Sigmoid colon (tissue), 7 donors: ENCODE measurements at places on chromosomes 3 and 15. TPM values are rescaled to one million over a fixed set of nuclear protein-coding genes. Genes with fewer than 3 reads are reported as not detected.

DNA sequence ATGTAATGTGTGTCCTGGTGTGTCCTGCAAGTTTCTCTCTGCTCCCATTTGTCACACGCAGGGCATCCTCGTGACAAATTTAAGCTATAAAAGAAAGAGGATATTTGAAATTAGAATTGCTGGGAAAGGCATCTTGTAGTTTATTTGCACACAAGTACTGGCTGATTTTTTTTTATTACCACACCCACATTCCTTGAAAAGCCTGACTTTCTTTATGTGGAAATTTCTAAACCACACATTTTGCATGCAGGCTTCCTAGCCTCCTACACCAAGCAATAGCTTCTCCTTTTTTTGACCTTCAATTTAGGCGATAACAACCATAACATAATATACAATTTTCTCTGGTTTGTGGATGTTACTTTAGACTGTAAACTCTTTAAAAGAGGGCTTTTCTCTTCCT lies 126.1 kb downstream of the SERPINI1 start:
- DNase-seq, result no peak
- no peaks in the 10 kb centered on the region for H3K36me3 ChIP-seq
- no peak overlapping the region for H3K4me3 ChIP-seq
- H3K4me1 ChIP-seq, result no peaks in the 10 kb centered on the region
- no peak overlapping the region for H3K27ac ChIP-seq
- no peaks in the 10 kb centered on the region for H3K27me3 ChIP-seq

GRCh38 chr15:35437157-35437556 lies 108.8 kb downstream of the DPH6 start:
- no peaks in the 10 kb centered on the region for H3K36me3 ChIP-seq
- no peak for DNase-seq
- H3K4me3 ChIP-seq, result no peak overlapping the region
- no peaks in the 10 kb centered on the region for H3K27me3 ChIP-seq
- H3K4me1 ChIP-seq, result peaks cover 5% of the 10 kb centered on the region

GRCh38 chr3:48929358-48930035 lies 10.9 kb downstream of the ARIH2 start:
- peak overlapping the region; percentile 57 for H3K27ac ChIP-seq
- H3K27me3 ChIP-seq, result no peaks in the 10 kb centered on the region
- H3K4me1 ChIP-seq, result peaks cover 56% of the 10 kb centered on the region
- no peak for DNase-seq

DNA sequence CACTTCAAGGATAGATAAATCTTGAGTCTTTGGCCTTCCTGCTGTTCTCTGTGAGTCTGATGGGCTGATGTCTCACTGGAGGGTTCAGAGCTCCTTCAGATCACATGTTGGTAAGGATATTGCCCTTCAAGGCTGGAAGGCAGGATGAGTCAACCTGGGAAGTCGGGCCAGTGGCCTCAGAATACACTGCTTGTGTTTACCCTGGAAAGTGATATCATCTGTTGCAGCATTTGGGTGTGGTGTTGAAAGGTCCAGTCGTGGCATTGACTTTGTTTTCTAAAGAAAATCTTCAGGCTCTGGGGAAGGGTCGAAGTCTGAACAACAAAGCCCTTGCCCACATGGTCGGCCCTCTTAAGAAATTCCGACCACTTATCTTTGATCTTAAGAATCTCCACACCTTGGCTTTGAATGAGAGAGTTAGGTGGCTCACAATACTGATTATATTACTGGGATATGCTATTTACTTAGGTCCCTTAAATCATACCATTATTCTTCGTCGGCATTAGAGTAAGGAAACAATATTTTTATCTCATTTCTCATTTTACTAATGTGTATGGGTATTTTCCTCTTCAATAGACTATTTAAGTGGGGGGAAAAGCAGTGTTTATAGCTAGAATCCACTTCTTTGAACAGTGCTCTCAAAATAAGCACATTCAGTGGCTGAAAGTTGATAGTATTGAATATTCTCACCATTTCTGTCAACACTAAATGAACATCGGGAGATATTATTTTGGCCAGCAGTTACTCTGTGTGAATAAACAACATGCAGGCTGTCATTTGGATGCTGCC lies 303.9 kb upstream of the RASGRP1 start:
- H3K27ac ChIP-seq, result no peak overlapping the region
- peak; percentile 78 for DNase-seq
- no peak overlapping the region for H3K4me3 ChIP-seq
- no peaks in the 10 kb centered on the region for H3K27me3 ChIP-seq

GRCh38 chr15:80835336-80835735 lies 56.2 kb downstream of the CEMIP start:
- no peak overlapping the region for H3K27ac ChIP-seq
- H3K4me3 ChIP-seq, result no peak overlapping the region
- no peaks in the 10 kb centered on the region for H3K27me3 ChIP-seq
- H3K4me1 ChIP-seq, result peaks cover 10% of the 10 kb centered on the region
- DNase-seq, result no peak
- H3K36me3 ChIP-seq, result no peaks in the 10 kb centered on the region

GRCh38 chr15:24659622-24660021 lies 16.0 kb upstream of the NPAP1 start:
- H3K4me3 ChIP-seq, result no peak overlapping the region
- DNase-seq, result no peak
- no peaks in the 10 kb centered on the region for H3K4me1 ChIP-seq
- H3K27me3 ChIP-seq, result no peaks in the 10 kb centered on the region

DNA sequence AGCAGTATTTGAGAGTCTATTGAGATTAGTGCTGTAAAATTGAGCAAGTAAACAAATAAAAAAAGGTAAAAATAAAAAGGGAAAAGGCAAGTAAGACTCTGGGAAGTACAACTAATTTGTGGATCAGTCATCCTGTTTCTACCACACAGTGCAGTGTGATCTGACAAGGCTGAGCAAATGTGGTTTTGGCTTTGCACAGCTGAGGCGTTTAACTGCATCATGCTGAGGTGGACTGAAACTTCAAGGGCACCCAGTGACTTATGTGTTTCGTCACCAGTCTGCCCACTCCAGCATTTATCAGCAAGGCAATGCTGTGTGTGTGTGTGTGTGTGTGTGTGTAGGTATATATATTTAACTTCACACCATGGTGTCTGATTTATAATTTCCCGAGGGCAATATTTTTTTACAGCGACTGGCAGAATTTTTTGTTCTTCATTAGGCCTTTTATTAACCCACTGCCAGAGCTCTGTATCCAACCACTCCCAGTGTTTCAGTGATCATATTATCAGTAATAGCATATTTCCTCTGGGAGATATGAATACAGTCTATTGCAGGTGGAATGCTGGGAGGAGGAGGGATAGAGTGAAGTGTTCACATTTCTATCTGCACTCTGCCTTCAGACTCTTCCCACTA lies 131.5 kb upstream of the SATB1 start:
- H3K4me1 ChIP-seq, result no peaks in the 10 kb centered on the region
- H3K4me3 ChIP-seq, result no peak overlapping the region
- no peaks in the 10 kb centered on the region for H3K27me3 ChIP-seq
- no peak for DNase-seq
- no peaks in the 10 kb centered on the region for H3K36me3 ChIP-seq

GRCh38 chr3:64650096-64650622 lies 37.6 kb downstream of the ADAMTS9 start:
- no peak for DNase-seq
- no peaks in the 10 kb centered on the region for H3K36me3 ChIP-seq
- peak overlapping the region; percentile 44 for H3K27ac ChIP-seq
- peaks cover 34% of the 10 kb centered on the region for H3K4me1 ChIP-seq
- no peak overlapping the region for H3K4me3 ChIP-seq

DNA sequence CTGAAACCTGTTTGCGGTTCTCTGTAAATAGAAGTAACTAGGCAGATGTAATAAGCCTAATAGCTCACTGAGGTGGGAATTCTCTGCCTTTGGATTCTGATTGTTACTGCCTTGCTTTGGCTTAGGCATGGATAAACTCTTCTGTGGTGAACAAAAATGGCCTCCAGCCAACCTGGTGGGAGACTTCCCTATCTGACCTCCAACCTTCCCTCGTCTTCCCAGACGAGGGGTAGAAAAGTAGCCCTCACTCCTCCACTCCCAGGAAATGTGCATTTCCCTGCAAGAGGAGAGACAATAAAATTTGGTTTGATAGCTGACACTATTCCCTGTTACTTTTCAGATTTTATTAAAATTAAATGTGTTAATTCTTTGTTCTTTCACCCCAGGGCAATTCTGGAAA lies 606 bp upstream of the CD96 start:
- H3K27ac ChIP-seq, result no peak overlapping the region
- H3K4me1 ChIP-seq, result no peaks in the 10 kb centered on the region
- H3K36me3 ChIP-seq, result no peaks in the 10 kb centered on the region
- H3K27me3 ChIP-seq, result no peaks in the 10 kb centered on the region

GRCh38 chr3:164408326-164408725 lies 670.0 kb downstream of the SI start:
- H3K36me3 ChIP-seq, result no peaks in the 10 kb centered on the region
- no peaks in the 10 kb centered on the region for H3K4me1 ChIP-seq
- H3K4me3 ChIP-seq, result no peak overlapping the region
- DNase-seq, result no peak

DNA sequence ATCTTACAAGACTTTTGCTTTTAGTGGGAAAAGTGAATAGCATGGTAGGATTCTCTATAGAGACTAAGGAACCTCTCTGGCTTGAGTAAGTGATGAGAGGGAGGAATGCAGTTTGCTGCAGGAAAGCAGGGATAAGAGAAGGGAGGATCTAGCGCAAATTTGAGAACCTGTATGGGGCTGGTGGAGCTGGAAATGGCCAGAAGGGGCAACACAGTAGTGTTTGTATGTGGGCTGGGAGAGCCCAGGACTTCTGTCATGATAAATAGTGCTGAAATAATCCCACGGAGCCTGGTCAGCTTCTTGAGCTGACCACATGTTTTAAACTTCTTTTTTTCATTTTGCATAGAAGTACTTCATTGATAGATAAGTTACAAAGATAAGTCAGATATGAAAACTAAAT lies 11.2 kb upstream of the SHC4 start:
- H3K4me1 ChIP-seq, result peaks cover 13% of the 10 kb centered on the region
- no peak for DNase-seq
- H3K27ac ChIP-seq, result no peak overlapping the region
- no peaks in the 10 kb centered on the region for H3K27me3 ChIP-seq

GRCh38 chr15:80929225-80929624 lies 60.4 kb downstream of the MESD start:
- DNase-seq, result no peak
- H3K4me1 ChIP-seq, result peaks cover 24% of the 10 kb centered on the region
- H3K36me3 ChIP-seq, result no peaks in the 10 kb centered on the region
- H3K27ac ChIP-seq, result no peak overlapping the region
- H3K4me3 ChIP-seq, result no peak overlapping the region

DNA sequence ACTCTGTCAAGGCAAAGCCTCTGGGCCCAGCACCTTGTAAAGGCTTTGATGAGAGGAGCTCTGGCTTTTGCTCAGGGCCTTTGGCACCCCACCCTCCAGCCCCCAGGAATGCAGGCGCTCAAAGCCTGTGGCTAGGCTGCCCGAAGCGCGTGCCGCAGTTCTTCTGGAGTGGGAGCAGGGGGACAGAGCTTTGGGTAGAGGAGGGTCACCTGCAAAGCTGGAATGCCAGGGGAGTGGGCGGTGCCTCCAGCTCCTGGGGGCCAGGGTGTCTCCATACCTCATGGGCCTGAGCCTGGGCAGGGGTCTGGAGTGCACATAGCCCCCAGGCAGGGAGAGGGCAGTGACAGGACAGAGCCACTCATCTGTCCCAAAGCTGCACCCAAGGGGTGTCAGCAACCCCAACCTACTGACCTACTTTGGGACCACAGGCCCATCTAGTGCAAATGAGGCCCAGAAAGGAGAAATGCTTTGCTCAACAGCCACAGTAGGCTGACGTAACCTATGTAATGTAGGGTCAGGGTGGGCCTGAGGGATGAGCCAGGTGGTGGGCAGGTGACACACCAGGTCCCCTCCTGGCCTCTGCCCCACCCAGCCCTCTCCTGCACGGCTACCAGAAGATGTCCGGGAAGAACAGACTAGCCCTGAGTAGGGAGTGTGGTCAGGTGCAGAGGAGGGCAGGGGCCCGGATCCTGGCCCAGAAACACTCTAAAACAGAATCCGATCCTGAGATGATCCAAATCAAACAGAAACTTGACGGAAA lies 2.2 kb upstream of the CALML4 start:
- H3K27ac ChIP-seq, result no peak overlapping the region
- H3K4me3 ChIP-seq, result no peak overlapping the region
- no peaks in the 10 kb centered on the region for H3K36me3 ChIP-seq
- peaks cover 35% of the 10 kb centered on the region for H3K4me1 ChIP-seq
- DNase-seq, result peak; percentile 53

DNA sequence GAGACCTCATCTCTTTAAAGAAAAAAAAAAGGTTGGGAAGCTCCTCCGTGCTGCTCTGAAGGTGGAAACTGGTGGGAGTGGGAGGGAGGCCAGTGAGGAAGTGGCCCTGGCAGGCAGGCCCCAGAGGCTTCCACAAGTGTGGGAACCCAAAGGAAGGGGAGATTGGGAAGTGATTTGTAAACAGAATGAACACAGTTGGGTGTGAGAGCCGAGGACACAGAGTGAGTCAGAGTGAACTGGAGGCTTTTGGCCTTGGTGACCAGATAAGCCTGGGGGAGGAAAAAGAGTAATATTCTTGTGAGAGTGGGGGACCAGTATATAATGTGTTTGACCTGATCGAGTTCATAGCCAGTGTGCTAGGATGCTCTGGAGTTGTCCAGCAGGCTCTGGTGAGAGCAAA lies 23.0 kb downstream of the MKRN2 start:
- H3K27ac ChIP-seq, result no peak overlapping the region
- H3K36me3 ChIP-seq, result peaks cover 67% of the 10 kb centered on the region
- H3K27me3 ChIP-seq, result no peaks in the 10 kb centered on the region
- DNase-seq, result no peak

DNA sequence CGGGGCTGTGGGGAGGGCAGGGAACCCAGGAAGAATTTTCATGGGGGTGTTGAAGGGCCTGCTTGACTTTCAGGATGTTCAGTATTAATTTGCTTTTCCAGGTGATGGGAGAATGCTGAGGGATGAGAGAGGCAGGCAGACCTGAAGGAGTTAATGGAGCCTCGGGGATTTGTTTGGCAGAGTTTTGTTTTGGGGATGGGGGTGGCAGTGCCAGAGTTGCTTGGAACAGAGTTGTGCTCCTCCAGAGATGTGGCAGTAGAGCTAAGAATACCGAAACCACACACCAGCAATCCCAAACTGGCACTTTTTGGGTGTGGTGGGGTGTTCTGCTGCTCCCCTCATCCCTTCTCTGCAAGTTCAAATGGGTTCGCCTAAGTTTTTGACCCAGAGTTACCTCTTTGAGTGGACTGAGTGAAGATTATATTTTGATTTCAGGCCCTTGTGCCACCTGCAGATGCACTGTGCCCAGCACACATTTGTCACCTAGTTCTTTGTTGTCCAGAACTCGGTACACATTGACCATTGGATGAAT lies 1.6 kb downstream of the BOC start:
- peaks cover 3% of the 10 kb centered on the region for H3K36me3 ChIP-seq
- H3K27me3 ChIP-seq, result no peaks in the 10 kb centered on the region
- H3K27ac ChIP-seq, result peak overlapping the region; percentile 97
- peak overlapping the region; percentile 90 for H3K4me3 ChIP-seq
- no peak for DNase-seq

GRCh38 chr15:48623456-48623855 lies 22.1 kb downstream of the FBN1 start:
- no peak overlapping the region for H3K27ac ChIP-seq
- H3K4me1 ChIP-seq, result peaks cover 3% of the 10 kb centered on the region
- no peak overlapping the region for H3K4me3 ChIP-seq

- H3K36me3 ChIP-seq, result no peaks in the 10 kb centered on the region
- H3K4me1 ChIP-seq, result no peaks in the 10 kb centered on the region
- no peak overlapping the region for H3K27ac ChIP-seq
These were observed 284.4 kb downstream of the KCNH8 start for GRCh38 chr3:19432669-19433068.

Gene GABPB1
- 11.4 TPM for total RNA-seq

Gene FAH
- 11.4 TPM for total RNA-seq

Gene PARP15
- 2.0 TPM for total RNA-seq

Gene TRIM42
- not detected for total RNA-seq

Gene ZNF80
- not detected for total RNA-seq

Gene ALAS1
- total RNA-seq, result 27.3 TPM

Gene LMLN
- 6.4 TPM for total RNA-seq

Gene BFSP2
- not detected for total RNA-seq
